ENCODE measurements at places on chromosomes 4 and X. TPM values are rescaled to one million over a fixed set of nuclear protein-coding genes. Genes with fewer than 3 reads are reported as not detected.

DNA sequence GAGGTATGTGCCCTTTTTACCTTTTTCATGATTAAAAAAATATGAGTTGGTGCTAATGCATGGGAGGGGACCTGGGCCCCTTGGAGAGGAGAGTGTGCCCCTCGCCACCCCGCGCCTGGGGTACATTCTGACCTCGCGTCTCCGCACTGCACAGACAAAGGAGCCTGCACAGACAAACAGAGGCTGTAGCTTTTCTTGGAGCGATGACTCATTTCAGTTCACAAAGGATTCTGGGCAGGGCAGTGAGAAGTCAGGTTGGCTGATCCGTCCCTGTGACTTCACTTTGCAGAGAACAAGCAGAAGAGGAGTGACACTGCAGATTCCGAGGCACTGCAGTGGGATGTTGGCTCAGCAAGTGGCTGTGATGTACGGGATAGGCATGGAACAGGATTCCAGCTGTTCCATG is 82.9 kb downstream of the STOX2 start:
- DNase-seq = peak; percentile 92

DNA sequence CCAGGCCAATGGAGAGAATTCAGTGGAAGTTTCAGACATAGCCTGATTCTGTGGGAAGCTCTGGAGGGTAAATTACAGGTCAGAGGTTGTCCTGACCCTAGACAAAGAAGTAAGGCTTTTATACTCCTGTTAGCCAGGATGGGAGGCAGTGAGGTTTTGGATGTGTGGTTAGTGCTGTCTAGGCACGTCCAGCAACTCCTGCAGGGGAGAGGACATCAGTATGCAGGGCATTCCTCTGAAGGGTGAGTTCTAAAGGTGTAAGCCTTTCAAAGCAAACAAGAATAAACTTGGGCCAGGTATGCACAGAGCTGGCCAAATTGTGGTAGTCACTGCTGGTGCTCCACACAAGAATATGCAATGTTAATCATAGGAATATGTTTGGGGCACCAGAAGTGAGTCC is 562.5 kb downstream of the CCSER1 start:
- DNase-seq = no peak

DNA sequence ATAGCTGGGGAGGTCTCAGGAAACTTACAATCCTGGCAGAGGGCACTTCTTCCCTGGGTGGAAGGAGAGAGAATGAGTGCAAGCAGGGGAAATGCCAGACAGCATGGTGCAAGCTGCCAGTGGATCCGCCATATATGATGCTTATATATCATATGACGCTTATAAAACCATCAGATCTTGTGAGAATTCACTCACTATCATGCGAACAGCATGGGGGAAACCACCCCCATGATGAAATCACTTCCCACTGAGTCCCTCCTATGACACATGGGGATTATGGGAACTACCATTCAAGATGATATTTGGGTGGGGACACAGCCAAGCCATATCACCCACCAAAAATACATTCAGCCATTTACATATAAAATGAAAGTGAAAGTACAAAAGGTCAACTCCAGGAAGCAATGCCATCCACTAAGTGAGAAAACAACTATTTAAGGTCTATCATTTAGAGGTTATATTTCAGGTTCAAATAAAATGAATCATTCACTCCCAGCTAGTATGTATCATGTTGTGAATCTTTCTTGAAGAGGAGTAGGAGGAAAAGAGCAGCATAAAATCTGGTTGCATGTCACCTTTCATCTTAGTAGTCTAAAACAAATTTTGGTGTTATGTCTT is 20.3 kb upstream of the DYNLT3 start:
- DNase-seq = no peak

DNA sequence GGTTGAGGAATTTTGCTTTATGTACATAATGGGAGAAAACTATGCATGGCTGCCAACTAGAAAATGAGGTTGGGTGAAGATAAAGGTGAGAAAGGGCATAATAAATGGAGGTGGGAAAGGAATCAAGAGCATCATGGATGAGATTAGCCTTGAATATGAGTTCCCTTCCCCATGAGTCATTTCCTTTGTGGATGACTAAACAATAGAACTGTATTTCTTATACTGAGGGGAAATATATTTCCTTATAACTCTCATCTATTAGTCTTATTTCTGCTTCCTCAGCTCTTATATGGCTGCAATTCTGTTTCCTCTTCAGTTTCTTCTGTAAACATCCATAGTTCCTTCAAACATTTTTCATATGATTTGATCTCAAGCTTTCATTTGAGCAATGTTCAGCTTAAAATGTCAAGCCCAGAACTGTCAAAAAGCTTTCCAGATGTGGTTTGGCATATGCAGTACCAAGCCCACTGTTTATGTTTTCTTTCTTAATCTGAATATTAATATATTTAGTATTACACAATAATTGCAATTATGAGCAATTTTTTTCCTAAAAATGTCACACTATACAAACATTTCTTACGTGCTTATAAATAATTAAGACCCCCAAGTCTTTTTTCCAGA is 100.7 kb upstream of the GRPR start:
- peak; percentile 72 for DNase-seq

DNA sequence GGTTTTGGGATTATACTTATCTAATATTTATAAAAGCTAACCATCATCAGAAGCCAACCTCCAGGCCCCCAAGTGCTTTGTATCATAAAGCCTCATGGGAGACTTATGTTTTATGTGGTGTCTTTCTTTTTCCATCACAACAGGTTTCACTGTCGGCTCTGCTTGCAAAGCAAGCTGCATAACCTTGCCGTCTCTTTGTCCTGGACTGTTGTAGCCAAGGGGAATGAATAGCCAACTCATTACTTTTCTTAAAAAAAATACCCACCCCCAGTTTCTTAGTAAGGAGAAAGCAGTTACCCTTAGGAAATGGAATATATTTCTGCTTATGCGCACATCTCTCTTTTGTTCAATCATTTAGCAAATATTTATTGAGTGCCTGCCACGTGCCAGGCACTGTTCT is 40.7 kb downstream of the FAM184B start:
- DNase-seq = no peak

DNA sequence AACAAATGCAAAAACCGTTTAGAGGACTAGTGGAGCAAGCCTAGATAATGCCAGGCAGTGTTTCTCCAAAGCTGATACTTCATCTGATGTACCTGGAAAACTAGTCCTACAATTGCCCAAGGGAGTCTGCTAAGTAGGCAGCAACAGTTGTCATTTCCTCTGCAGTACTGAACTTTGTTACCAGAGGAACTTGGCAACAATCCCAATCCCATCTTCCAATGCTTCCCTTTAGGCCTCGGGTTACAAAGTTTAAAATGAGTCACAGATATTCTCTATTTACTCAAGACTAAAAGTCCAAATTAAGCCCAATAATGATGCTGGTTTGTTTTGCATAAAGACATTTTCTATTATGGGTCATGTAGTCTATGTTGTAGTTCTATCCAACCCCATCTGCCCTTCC is 120.0 kb upstream of the GLRA2 start:
- DNase-seq = no peak

DNA sequence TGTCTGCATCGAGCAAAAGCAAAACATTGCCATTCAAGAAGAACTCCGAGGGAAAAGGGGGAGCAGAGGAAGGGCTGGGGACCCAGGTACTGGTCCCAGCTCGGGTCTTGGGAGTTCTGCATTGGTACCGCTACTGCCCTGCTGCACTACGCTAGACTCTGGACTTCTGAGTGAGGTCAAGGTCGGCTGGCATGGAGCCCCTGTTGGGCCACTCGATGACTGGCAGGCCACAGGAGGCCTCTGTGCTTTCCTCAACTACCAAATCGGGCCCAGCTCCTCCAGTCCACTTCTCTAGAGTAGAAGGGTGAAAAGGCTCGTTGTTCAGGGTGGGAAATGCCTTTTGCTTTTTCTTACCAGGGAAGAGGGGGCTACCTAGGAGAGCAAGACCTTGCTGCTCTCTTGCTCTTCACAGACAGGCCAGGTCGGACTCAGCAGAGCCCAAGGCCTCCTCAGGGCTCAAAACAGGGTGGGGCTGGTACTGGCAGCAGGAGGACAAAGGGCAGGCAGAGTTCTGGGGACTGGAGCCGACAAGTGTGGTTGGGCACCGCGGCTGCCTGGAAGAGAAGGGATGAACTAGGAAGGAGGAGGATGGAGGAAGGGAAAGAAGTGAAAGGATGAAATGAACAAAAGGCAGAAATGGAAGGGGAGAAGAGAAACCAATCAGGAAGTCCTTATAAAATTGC is 8.9 kb upstream of the IRAK1 start:
- no peak for DNase-seq

DNA sequence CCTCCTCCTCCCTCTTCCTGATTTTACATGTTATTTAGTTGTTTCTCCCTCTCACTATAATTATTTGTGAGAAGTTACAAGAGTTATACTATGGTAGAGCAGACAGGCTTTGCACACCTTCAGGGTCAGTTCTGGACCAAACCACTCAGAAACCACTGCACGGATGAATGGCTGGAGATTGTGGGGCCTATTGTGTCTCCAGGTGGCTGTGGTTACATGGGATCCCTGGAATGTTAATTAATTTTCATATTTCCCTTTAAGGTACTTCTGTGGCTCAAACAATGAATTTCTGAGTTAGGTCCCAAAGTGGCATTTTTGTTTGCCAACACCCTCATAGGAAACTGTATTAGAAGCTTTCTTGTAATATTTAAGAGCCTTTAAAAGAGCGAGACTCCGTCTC is 151.9 kb downstream of the BMPR1B start:
- DNase-seq = no peak

- no peak for DNase-seq
These were observed 148.8 kb downstream of the NWD2 start for GRCh38 chr4:37393321-37393720.

GRCh38 chr4:83604321-83604720 is 68.4 kb downstream of the GPAT3 start:
- DNase-seq = no peak

DNA sequence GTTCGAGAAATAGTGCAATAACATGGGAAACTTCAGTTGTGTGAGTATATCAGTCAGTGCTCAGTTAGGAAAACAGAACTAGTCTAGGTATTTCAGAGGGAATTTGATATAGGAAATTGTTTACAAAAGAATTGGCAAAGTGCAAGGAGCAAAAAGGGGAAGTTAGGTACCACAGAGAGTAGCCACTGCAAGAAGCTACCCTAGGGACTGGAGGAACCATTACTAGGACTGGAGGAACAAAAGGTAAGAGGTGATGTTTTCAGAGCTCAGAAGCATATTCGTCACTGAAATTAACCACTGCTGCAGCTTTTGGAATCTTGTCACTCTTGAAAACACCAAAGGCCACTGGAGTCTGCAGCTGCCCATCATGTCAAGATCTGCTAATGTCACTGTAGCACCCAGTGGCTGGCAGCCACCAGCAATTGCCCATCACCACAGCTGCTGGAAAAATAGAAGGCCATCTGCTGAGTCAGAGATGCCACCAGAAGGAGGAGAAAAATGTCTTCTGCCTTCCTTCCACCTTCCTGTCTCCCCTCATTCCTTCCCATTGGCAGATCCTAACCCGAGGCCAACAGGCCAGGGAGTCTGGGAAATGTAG is 160.6 kb upstream of the RPS6KA3 start:
- no peak for DNase-seq

- DNase-seq = no peak
These were observed 111.8 kb downstream of the TMEM144 start for GRCh38 chr4:158322109-158322508.

DNA sequence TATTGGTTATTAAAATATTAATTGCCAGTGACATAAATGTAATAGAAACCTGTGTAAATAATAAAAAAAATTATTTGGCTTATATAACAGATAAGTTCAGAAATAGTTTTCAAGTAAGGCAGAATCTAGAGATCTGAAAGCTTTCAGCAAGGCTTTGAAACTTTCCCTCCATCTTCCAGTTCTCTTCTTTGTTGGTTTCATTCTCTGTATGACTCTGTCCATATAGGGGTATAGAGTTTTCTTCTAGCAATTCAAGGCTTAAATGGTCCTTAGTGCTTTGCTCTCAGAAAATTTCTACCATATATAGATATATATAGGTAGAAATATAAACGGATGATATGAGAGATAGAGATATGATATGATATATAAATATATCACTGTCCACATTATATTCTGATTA is 160.5 kb upstream of the GABRA2 start:
- DNase-seq = no peak

GRCh38 chr4:2264481-2265041 is 2.7 kb upstream of the MXD4 start:
- DNase-seq = no peak

GRCh38 chrX:35006361-35006760 is 63.8 kb downstream of the FAM47B start:
- DNase-seq = no peak

GRCh38 chrX:26286836-26287235 is 70.9 kb downstream of the MAGEB5 start:
- no peak for DNase-seq

DNA sequence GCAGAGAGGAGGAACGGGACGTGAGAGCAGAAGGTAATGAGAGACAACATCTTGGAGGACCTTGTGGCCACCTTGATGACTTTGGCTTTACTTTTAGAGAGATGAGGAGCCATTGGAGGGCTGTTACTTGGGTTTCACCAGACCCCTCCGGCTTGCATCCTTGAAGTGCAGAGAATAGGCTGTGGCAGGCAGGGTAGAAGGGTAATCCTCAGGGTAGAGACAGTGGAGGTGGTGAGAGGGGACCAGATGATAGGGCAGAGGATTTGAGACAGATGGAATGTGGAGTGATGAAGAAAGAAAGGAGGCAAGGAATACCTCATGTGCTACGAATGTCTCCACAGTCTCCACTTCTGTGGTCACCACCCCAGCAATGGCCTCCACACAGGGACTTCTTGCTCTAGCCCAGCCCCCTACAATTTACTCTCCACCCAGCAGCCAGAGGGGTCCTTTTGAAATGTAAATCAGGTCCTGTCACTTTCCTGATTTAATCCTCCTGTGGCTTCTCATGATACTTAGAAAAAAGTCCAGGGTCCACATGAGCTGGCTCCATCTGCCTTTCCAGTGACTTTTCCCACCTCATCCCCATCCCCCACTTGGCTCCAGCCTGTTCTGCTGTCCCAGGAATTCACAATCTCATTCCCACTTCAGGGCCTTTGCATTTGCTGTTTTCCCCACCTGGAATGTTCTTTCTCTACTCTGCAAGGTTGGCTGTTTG is 115.0 kb downstream of the PJA1 start:
- DNase-seq = no peak

NKX3-2 gene
- 1.3 TPM for total RNA-seq

XAGE3 gene
- not detected for total RNA-seq

TMPRSS11A gene
- not detected for total RNA-seq

MND1 gene
- total RNA-seq = 5.8 TPM

RENBP gene
- 5.4 TPM for total RNA-seq

SPACA5 gene
- total RNA-seq = not detected

VSIG1 gene
- not detected for total RNA-seq

CFAP47 gene
- total RNA-seq = not detected

IL2RG gene
- not detected for total RNA-seq

All from fibroblast of lung (primary cell).